ENCODE measurements at places on chromosomes 11 and 22.

DNA sequence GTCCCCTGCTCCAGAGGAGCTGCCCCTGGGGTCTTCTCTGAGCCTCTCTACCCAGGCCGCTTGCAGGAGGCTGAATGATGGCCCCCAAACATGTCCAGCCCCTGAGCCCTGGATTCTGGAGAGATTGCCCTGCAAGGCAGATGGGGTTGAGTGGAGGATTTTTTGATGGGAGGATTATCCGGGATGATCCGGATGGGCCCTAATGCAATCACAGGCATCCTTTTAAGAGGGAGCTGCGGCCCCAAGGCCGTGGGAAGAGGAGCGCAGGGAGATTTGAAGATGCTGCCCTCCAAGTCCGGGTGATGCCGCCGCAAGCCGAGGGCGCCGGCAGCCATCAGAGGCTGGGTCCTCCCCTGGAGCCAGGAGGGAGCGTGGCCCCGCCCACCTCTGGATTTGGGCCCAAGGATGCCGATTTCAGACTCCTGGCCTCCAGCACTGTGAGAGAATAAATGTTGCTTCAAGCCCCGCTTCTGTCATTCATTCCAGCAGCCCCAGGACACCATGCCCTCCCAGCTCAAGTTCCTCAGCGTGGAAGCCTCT, 66.0 kb downstream of the WNT7B start:
- DNase-seq = no peak

DNA sequence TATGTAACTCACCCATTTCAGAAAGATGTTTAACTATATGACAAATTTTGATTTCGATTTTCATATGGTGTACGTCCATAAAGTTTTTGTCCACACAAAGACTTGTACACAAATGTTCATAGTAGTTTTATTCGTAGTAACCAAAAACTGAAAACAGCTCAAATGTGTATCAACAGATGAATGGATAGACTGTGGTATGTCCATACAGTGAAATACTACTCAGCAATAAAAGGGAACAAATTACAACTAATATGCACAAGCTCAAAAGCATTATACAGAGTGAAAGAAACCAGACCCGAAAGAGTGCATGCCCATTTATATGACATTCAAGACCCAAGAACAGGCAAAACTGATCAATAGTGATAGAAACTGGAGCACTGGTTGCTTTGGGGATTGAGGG, 64.0 kb downstream of the MN1 start:
- no peak for DNase-seq

- DNase-seq = no peak
These were observed 154.9 kb downstream of the CACNA1I start for GRCh38 chr22:39725351-39726035.

DNA sequence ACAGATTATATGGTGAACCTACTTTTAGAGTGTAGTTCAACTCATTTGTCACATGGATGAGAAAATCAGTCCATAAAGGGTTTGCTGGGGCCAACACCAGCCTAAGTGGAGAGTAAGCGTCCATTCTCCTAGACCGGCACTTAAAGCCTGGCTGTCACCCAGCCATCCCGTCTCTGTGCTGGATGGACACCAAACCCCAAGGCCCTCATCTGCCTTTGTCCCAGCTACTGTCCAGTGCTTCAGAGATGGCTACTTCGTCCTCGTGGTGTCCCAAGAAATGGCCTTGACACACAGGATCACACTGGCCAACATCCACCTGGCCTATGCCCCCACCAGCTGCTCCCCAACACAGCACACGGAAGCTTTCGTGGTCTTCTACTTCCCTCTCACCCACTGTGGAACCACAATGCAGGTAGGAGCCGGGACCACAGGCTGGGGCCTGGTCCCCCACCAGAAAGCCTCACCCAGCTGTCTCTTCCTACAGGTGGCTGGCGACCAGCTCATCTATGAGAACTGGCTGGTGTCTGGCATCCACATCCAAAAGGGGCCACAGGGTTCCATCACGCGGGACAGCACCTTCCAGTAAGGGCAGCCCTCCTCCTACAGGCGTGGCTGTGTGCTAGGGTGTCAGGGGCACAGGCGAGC, 3.5 kb downstream of the ZP1 start:
- no peak for DNase-seq

DNA sequence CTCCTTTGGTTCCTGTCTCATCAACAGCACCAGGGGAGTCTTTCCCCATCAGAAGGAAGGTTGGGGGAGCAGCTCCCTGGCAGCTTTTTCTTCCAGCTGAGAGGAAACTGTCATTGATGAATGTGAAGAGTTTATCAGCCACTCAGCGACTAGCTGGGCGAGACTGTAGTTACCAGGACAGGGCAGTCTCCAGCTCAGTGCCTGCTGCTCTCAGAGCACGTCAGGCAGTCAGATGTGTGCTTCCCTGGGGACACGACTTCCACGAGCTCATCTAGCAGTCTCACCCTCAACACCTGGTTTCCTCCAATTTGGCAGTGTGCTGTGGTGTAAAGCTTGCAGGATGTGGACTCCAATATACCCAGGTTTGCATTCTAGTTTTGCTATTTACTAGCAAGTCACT, 12.5 kb upstream of the C1QTNF4 start:
- DNase-seq = no peak

GRCh38 chr11:120147094-120147949, 9.4 kb upstream of the TRIM29 start:
- DNase-seq = no peak

DNA sequence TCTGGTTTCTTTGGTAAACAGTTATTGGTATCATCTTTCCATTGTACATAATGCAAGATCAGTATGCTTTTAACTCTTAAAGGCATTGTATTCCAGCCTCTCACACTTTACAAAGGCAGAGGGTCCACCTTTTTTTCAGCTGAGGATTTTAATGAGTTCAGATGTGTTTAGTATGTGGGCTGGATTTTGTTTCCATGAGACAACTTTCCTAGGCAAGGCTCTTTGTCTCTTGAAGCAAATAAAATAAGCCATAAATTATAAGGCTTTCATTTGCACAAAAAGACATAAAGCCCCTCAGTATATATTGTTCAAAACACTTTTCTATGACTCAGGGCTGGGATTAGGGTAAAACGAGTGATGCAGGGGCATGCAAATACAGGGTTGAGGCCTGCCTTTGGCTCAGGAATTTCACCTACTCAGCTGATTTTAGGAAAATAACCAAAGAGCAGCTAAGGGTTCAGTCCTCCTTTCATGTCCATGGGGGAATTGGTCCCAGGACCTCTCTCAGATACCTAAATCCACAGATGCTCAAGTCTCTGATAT, 7.6 kb downstream of the MMP20 start:
- DNase-seq = no peak

DNA sequence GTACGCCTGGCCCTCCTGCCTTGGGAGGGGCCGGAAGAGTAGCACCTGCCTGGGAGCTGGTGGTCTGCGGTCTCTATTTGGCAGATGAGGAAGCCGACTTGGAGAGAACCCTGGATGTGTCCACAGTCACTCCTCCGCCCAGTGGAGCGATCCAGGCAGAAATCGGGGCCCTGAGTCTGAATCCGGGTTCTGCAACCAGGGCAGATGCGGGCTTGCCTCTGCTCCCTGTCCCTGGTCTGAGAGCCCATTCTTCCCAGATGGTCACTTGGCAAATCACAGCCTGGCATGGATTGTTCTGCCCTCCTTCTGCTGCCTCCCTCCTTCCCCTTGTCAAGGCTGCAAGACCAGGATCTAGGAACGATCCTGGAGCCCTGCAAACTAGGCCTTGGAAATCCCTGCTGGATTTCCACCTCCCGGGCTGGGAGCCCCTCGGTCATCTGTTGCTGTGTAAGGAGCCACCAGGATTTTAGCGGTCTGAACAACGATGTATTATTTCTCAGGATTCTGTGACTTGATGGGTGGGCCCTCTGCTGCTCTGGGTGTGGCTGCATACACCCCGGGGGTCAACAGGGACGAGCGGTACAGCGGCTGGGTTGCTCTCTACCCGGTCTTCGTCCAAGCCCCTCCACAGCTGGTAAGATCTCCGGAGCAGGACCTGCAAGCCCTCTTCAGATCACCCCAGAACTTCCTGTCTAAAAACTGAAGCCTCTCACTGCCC, 2.0 kb upstream of the ASCL2 start:
- DNase-seq = no peak

- no peak for DNase-seq
These were observed 68.9 kb upstream of the NUP50 start for GRCh38 chr22:45094825-45095224.
